ENCODE measurements at places on chromosomes 12 and 14. TPM values are rescaled to one million over a fixed set of nuclear protein-coding genes. Genes with fewer than 3 reads are reported as not detected.

DAZAP2 gene
- 100 TPM for total RNA-seq

SELPLG gene
- total RNA-seq = 37.0 TPM

OASL gene
- 4.0 TPM for total RNA-seq

PMEL gene
- total RNA-seq = 0.28 TPM

C14orf180 gene
- not detected for total RNA-seq

TNFAIP2 gene
- 0.70 TPM for total RNA-seq

PAPLN gene
- total RNA-seq = 0.18 TPM

- H3K27me3 ChIP-seq = no peaks in the 10 kb centered on the region
- H3K36me3 ChIP-seq = no peaks in the 10 kb centered on the region
- no peak overlapping the region for H3K4me3 ChIP-seq
- H3K4me1 ChIP-seq = no peaks in the 10 kb centered on the region
- H3K27ac ChIP-seq = no peak overlapping the region
Observed at GRCh38 chr12:94047781-94048567, 100.4 kb upstream of the PLXNC1 start.

DNA sequence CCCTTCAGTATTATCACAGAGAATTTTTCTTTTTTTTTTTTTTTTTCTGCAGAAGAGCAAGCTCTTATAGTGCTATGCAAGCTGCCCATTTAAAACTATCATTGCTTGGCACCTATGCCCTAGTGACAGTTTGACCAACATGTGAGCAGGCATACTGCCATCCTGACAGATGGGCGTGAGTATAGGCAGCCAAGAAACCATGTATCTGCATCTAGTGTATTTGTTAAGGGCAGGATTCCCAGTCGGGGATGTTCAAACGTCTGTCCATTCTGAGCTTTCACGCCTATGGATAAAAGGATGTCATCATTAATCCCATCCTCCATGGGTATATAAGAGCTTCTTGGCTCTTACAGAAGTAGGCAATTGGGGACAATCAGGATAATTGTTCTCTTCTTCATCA, 8.8 kb downstream of the VRK1 start:
- H3K36me3 ChIP-seq = no peaks in the 10 kb centered on the region
- DNase-seq = no peak
- H3K27me3 ChIP-seq = no peaks in the 10 kb centered on the region
- H3K4me3 ChIP-seq = no peak overlapping the region
- no peak overlapping the region for H3K27ac ChIP-seq

- H3K36me3 ChIP-seq = peaks cover 53% of the 10 kb centered on the region
- no peaks in the 10 kb centered on the region for H3K27me3 ChIP-seq
- peaks cover 50% of the 10 kb centered on the region for H3K4me1 ChIP-seq
- no peak overlapping the region for H3K27ac ChIP-seq
Observed at GRCh38 chr14:24234095-24235005, 1.6 kb downstream of the GMPR2 start.

GRCh38 chr12:19031032-19031431, 98.5 kb upstream of the PLEKHA5 start:
- no peaks in the 10 kb centered on the region for H3K27me3 ChIP-seq
- DNase-seq = no peak
- H3K27ac ChIP-seq = no peak overlapping the region
- H3K4me1 ChIP-seq = no peaks in the 10 kb centered on the region

DNA sequence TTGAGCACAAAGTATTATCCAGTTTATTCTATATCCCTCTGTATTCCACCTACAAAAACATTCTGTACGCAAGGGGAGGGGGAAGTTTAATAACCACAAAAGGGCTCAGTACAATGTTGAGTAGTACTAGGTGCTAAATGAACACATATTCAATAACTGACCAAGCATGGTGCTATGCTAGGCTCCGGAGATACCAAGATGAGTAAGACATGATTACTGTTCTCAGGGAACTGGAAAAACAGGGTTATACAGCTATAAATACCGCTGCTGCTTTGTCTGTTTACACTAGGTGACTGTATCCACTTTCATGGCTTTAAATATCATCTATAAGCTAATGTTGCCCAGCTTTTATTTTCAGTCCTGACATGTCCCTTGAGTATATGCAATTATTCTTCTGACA, 135.8 kb downstream of the INSM2 start:
- H3K36me3 ChIP-seq = peaks cover 4% of the 10 kb centered on the region
- no peak for DNase-seq
- H3K4me1 ChIP-seq = no peaks in the 10 kb centered on the region
- H3K27ac ChIP-seq = no peak overlapping the region
- no peaks in the 10 kb centered on the region for H3K27me3 ChIP-seq

- DNase-seq = peak; percentile 86
- H3K27me3 ChIP-seq = no peaks in the 10 kb centered on the region
- no peak overlapping the region for H3K27ac ChIP-seq
- H3K36me3 ChIP-seq = no peaks in the 10 kb centered on the region
- H3K4me3 ChIP-seq = no peak overlapping the region
Observed at GRCh38 chr12:127165567-127166392, 1101.2 kb upstream of the TMEM132C start.

Measured in CD8-positive, alpha-beta memory T cell (primary cell).